ENCODE measurements at places on chromosomes 2 and 18. TPM values are rescaled to one million over a fixed set of nuclear protein-coding genes. Genes with fewer than 3 reads are reported as not detected.

ERBB4 gene
- total RNA-seq, result 5.3 TPM

EMILIN1 gene
- 60.7 TPM for total RNA-seq

DNA sequence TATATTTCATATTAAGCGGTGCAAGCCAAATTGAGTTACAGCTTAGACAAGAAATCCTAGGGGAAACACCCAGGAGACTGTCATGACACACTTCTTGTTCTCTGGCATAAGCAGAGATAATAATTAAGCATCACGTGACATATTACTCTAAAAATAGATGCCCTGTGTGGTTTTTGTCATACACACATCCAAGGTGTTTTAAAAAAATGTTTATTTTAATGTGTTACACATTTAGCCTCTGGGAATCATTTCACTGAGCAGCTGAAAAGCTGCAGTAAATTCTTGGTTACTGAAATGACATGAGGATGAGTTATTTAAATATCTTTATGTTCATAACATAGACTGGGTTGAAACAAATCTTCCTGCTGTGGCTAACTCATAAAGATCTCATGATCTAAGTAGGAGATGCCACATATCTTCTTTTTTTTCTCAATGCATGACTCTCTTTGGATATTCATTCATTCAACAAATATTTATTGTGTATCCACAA lies 38.0 kb upstream of the ERMN start:
- DNase-seq, result no peak

DNA sequence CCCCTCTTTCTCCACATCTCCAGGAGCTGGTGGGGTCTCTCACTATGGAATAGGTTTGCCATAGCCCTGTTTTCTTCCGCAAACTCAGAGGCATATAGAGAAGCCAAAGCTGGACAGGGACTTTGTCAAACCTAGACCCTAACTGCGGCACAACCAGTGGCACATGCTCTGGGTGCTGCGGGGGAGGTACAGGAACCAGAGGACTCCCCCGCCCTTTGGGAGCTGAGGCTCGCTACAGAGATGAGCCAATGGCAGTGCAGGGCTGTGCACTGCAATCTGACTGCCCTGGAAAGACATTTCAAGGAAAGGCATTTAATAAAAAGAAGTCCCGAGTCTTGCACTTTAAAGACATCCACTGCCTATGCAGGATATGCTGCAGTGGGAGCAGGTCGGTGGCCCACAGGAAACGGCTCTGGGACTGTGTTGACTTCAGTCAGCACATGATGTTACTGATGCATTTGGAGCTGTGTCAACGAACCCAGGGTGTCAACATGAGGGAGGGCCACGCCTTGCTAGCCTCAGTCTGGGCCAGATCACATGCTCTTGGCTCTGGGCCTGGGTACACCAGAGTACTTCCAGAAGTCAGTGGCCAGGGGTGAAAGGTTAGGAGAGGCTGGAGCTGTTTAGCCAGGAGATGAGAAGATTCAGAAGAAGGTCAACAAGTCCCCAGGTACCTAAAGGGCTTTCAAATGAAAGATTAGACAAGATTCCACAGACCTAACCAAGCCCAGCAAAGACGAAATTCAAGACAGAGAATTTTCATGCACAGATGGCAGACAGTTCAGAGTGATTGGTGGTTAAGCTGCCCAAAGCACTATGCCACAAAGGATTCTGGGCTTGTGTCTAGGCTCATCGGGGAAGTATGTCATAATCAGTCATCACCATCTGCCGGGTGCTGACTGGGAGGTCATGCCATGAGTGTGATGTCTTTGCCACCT lies 8.2 kb downstream of the SLC35F6 start:
- DNase-seq, result no peak

- no peak for DNase-seq
Observed at GRCh38 chr2:169072163-169072925, 3.0 kb downstream of the DHRS9 start.

GRCh38 chr2:24768601-24769000 lies 24.6 kb downstream of the PTRHD1 start:
- no peak for DNase-seq

GRCh38 chr18:63206433-63207142 lies 113.0 kb downstream of the BCL2 start:
- DNase-seq, result no peak

DNA sequence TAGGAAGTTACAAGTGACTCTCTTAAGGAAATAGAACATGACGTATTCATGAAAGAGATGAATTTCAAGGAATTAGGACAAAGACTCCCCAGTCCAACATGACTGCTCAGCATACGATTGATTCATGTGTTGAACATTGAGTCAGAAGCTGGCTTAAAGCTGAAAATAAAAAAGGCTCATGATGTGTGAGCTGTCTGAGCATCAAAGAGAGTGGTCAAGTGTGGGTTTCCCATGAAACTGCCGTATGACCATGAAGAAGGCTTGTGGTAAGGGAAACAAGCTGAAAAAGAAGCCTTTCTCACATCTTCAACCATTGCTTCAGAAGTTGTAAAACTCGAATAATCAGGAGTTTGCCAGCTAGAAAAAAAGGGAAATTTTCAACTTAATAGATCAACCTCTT lies 201.9 kb upstream of the APCDD1 start:
- no peak for DNase-seq

DNA sequence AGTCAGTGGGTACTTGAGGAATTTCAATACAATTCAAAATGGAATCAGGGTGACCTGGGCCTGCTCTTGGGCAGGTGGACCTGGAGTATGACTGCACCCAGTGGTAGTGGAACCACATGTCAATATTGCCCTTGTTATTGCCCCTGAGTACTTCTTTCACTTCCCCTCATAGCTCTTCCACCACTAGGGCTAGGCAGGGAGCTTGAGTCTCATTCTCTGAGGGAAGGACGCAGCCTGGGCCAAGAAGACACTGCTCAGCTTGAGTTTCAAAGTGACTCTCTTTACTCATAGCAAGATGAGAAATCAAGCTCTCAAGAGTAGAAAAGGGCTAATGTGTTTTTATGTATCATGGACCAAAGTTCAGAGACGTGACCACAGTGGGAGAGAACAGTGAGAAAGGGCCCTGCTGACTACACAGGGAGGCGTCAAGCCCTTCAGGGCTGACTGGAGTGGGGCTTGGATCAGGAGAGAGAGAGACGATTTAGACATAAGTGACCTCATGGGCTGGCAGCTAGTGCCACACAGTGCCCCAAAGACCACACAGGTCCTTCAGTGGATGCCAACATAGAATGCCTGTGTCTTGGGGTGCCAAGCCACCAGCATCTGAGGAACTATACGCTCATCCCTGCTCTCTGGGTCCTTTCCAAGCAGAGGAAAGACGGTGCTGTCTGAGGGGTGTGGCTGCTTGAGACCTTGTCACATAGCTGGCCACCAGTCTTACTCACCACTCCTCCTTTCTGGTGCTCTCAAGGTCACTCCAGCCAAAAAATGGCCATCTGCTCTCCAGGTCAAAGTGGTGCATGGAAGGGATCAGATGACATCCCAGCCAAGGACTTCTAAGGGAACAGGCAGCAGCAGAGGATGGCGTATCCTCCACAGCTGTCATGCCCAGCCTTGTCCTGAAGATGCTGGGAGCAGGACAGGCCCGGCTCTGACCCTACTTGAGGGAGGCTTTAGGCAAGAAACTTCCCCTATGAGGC lies 13.0 kb downstream of the PTMA start:
- no peak for DNase-seq

GRCh38 chr18:4126939-4127338 lies 328.2 kb downstream of the DLGAP1 start:
- DNase-seq, result no peak

- DNase-seq, result no peak
Observed at GRCh38 chr2:207938415-207938814, 86.9 kb downstream of the PLEKHM3 start.

DNA sequence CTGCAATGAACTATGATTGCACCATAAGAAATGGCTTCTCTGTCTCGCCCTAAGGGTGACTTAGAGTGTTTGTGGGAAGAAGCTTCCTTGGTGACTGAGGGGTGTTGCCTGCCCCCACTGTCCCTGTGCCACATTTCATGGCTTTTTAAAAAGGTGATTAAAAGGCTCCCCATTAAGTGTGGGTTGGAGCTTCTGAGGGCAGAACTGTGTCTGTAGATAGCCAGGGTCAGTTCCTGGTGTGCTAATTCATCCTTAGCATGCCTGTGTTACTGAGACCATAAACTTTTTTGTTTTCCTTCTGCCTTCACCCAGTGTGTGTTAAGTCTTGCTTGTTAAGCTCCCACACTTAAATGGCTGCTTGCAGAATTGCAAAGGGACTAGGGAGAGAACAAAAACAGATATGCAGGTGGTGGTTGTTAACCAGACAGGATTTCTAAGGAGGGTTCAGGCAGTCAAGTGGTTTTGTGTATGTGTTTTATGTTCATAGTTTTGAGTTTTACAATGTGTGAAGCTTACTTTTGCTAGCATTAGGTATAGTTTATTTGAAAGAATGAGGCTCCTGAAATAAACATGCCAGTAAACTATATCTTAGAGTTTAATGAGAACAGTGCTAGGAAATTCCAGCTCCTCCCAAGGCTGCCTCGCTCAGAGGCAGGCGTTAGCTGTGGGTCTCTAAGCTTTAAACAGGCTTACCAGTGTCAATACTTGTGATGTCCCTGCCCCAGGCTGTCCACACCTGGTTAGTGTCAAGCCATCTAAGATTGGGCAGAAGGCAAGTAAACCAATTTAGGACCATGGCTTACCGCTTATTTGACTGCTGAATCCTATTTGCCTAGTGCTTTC lies 14.5 kb downstream of the CERS6 start:
- no peak for DNase-seq

DNA sequence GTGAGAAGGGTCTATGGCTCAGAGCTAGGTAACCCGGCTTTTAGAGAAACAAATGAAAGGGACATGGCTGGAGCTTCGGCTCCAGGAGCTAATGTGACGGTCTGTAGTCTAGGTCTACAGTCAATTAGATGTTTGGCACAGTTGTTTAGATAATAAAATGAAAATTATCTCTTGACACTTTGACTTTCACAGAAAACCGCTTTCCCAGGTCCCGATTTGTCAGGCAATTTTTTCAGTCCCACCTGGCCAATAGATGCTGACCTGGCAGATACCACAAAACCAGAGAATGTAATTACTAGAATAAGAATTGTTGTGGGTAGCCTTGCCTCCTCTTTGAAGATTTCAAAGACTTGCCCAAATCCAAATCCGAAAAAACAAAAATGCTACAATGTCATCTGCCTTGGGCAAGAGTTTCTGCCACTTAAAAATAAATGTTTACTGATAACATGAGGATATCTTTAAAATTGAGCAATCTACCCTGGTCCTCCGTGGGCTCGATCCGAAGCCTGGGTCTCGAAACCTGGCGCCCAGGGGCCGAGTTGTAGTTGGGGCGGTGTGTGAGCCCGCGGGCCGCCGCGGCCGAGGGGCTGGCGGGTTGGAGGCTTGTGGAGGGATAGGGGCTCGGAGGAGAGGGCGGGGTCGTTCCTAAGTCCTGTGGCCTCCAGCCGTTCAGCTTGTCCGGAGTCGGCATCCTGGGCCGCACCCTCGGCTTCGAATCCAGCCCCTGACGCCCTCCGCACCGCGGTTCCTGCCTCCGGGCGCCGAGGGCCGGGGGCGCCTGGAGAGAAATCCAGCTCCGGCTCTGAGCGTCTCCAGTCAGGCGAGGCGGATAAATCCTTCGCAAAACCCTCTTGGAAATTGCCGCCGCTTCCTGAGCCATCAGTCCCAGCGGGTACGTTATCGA lies 2.3 kb downstream of the EMX1 start:
- peak; percentile 68 for DNase-seq

DNA sequence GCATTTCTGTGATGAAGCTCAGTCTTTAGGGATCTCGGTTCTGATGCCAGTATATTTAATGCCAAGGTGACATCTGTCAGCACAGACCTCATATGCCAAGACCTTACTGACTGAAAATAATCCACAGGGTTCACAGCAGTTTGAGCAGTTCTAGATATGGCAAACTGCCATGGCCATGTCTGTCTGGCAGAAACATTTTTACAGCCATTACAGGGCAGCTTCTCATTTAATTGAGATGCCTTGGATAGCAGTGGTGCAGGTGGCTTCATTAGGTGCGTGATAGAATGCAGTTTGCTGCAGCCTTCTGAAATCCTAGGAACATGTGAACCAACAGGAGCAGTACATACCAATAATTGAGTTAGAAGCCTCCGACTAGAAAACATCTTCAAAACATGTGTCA lies 510.6 kb downstream of the XIRP2 start:
- DNase-seq, result no peak

GRCh38 chr18:73199151-73199550 lies 331.4 kb upstream of the NETO1 start:
- no peak for DNase-seq

CEP76 gene
- 12.2 TPM for total RNA-seq

DNA sequence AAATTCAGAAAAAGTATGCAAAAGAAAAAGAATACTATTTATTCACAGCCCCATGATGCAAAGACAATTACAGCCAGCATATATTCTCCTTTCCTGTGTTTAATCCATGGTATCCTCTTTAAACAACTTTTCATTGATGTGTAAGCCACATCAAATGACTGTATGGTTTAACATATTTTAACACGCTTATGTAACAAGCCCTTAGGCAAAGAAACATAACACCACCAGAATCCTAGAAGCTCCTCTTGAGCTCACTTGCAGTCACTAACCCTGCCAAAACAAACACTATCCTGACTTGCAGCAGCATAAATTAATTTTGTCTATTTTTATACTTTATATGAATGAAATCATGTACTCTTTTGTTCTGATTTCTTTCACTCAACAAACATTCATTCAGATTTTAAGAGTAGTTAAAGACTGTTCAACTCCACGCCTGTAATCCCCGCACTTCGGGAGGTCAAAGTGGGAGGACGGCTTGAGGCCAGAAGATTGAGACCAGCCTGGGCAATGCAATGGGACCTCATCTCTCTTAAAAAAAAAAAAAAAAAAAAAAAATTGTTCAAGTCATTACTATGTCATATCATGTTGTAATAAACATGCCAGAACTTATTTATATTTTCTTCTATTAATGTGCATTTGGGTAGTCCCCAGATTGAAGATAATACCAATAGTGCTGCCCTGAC lies 226.3 kb downstream of the NBAS start:
- DNase-seq, result no peak

ADAM23 gene
- total RNA-seq, result 20.2 TPM

DNA sequence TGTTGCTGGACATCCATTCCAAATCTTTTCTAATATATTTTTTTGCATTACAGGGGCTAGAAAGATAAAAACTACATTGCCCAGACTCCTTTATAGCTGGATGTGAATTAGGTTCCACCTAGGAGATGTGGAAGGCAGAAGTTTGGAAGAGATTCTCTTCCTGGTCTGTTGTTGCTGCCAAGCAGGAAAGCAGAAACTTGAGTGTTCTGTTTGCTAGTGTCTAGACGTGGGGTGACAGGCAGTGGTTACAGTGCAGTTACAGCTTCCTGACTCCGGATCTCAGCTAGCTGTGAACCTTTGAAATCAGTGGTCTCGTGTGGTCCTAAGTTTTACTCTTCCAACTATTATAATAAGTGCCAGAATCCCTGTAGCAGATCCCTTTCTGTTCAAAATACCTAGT lies 46.2 kb downstream of the COL4A4 start:
- no peak for DNase-seq

VWA3B gene
- total RNA-seq, result 4.1 TPM

DNA sequence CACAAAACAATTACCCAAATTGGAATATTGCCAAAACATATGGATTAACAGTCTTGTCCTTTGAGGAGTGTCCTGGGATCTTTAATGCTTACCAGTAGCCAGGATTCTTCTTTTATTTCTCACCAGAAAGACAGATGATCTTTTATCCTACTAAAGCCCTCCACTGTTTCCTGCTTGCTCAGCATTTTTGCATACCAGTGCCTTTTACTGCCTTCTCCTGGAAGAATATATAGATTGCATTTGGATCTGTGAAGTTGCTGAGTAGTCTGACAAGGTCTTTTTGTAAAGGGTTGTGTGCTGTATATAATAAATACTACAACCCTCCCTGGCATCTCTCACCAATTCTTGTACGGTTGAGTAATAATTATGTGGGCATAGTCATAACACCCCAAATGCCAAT lies 652.2 kb downstream of the LRRTM4 start:
- DNase-seq, result no peak

IL1F10 gene
- not detected for total RNA-seq
